ENCODE measurements at places on chromosomes 2 and 18.

DNA sequence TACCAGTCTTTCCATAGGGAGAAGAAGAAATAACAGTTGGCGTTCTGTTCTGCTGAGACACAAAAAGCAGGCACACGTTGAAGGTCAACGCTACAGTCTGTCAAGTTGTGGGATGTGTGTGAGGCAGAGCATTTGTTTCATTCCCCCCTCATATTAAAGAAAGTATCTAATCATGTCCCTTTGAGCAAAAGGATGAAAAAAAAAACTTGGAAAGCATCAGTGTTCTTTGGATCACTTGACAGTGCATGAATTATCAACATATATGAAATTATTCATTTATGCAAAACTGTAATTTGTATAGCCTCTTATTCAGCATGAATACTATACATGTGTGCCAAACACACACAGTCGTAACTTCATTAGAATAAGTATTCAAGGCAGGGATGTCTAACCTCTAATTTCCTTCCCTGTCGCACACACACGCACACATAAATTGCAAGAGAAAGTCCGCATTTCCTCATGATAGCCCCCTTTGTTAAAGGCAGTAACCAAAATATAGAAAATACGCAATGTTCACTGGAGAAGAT lies 228.6 kb downstream of the RND3 start:
- no peak for DNase-seq

DNA sequence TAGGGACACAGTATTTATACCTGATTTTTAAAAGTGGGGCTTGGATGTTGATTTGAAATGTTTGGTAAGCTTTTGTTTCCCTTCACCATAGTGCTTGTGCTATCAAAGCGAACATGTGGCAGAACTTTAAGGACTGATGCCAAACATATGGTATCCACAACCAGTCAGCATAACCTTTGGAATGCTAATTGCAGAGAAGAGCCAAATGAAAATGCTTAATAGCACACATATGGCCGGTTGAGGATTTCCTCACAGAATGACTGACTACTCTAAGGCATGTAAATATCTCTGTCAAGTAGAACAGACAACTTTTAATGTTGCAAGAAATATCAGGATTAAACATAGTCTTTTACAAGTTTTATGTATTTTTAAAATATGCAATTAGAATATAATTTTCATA lies 120.9 kb upstream of the COL3A1 start:
- no peak for DNase-seq

DNA sequence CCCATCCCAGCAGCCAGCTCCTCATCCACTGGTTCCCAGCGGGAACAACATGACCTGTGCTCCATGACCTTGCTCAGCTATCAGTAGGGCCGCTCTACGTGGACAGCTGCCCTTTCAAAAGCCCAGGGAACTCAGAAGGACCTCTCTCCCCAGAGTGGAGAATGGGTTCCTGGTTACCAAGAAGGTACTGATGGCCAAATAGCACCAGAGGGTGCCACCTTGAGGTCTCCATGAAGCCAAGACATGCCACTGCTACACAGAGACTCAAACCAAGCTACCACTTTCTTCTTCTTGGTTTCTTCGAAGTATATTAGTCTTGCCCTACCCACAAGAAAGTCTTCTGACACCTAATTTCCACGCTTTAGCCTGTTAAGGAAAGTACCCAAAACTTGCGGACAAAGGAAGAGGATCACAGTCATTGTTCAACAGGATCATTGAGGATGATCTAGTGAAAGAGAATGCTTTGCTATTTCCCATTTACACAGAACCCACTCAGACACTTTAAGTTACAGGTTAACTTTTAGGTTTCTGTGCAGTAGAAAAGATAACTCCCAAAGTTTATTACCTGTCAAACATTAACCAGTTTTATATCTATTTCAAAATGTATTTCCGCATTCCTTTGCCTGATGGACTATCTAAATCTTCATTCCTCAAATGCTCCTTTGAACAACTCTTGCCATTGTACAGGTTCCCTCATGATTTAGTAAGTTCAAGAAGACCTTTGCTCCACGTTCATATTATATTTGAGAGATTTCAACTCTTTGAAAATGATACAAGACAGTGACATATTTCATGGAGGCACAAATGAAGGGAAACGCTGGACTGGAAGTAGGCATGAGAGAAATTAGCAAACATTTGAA lies 102.2 kb downstream of the ALPK2 start:
- peak; percentile 90 for DNase-seq

GRCh38 chr2:15521641-15522181 lies 39.4 kb downstream of the NBAS start:
- no peak for DNase-seq

Data from ACHN (cell line).